HepG2 (cell line): ENCODE measurements at places on chromosomes 5 and 9. TPM values are rescaled to one million over a fixed set of nuclear protein-coding genes. Genes with fewer than 3 reads are reported as not detected.

The EIF4E1B gene
- not detected in 2 replicates for polyA plus RNA-seq

DNA sequence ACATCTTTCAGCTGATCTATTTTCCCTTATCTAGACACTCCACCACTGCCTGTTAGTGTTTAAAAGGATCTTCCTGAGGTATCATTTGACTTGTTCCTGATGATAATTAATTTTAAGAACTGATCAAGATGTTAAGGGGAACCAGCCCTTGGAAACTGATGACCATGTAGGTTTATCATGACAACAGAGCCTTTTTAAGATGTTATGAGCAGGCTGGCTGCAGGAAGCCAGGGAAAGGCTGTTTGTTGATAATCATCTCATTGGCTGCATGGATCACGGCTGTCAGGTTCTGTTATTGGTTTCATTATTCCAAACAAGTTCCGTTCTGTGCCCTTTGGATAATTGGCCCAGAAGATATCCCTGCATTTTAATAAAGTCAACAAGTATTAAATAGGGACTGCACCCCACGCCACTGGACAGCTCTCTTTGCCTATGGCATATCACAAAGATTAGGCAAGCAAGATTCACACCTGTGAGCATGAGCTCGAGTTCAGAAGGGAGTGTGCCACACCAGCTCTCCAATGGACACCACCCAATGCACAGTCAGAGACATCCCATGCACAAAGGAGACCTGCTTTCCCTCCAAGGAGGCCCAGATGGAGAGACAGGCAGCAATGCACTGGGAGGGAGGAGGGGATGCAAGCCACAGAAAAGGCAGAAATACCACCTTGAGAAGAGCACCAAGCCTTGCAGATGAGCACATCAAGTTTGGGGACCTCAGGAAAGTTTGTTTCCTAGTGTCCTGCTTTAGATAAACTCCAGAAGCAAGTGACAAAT lies 88.7 kb downstream of the SPOCK1 start:
- no peak overlapping the region for H3K4me3 ChIP-seq
- DNase-seq, result no peak
- H3K4me1 ChIP-seq, result no peaks in the 10 kb centered on the region
- no peaks in the 10 kb centered on the region for H3K36me3 ChIP-seq

GRCh38 chr9:89519366-89519805 lies 21.5 kb upstream of the SEMA4D start:
- no peaks in the 10 kb centered on the region for H3K36me3 ChIP-seq
- DNase-seq, result peak; percentile 26

DNA sequence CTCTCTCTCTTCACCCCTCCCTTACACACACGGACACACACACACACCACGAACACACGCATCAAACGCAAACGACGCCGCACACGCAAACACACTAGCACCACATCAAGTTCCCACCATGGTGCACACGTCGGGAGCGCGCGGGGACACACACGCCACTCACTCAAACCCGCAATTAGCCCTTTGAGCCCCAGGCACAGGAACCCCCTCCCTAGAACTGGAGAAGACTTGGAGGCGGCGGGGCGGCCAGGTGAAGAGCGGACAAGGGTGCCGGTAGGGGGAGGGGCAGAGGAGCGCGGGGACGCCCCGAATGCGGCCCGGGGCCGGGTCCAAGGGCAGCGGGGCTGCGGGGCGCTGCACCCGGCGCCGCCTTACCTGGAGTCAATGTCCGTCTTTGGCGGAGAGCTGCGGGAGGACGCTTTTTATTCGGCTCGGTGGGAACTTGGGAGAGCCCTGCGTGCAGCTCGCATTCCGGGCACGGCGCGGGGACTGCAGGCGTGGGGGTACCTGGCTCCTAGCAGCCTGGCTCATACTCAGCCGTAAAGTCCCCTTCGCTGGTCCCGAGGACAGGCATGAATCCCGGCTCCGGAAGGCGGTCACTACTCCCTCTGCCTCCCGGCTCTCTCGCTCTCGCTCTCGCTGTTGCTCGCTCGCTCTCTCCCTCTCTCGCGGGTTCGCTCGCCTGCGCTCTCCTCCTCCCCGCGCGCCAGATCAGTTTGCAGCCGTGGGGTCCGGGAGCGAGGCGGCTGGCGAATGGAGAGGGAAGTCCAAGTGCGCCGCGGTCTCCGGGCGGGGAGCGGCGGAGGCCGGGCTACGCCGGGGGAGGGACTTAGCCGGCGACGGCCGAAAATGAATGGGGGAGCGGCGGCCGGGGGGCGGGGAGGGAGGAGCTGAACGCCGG lies at the start of gene BRINP1:
BRINP1 (minus strand) TSS at position 755 of the 901 bp plus-strand sequence. CDS start 56,080 bp downstream, outside the sequence.
- H3K27me3 ChIP-seq, result no peaks in the 10 kb centered on the region
- no peak for DNase-seq
- H3K4me1 ChIP-seq, result no peaks in the 10 kb centered on the region

The CDX1 gene
- 0.05 TPM in 1 of 2 replicates, not detected in the other for polyA plus RNA-seq

GRCh38 chr5:61263561-61264272 lies 68.3 kb upstream of the ZSWIM6 start:
- H3K27ac ChIP-seq, result no peak overlapping the region
- no peak for DNase-seq

DNA sequence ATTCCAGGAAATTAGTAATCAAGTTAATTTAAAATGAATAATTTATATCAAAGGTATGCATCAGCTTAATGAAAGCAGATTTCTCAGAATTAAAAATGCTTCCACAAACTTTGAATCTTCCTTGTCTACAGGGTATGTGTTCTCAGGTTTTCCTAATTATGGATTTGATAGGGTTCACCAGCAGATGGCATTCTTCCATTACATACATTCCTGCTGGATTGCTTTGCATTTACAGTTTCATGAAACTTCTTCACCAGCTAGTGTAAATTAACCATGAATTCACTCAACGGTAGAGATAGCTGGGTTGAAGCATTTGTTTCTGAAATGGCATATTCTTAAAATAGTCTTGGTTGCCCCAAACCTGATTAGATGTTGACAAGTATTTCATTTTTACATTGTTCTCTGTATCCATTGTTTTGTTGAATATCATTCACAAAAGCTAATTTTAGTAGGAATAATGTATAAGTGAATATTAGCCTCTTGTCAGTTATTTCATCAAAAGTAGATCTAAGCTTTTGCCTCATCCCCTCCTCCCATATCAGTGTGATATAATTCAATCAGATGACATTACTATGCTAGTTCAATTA lies 68.7 kb upstream of the WDR41 start:
- no peak overlapping the region for H3K4me3 ChIP-seq
- no peaks in the 10 kb centered on the region for H3K36me3 ChIP-seq
- no peaks in the 10 kb centered on the region for H3K4me1 ChIP-seq

- no peak overlapping the region for H3K27ac ChIP-seq
- no peak for DNase-seq
- H3K36me3 ChIP-seq, result no peaks in the 10 kb centered on the region
- no peaks in the 10 kb centered on the region; the same call in 1 of the 2 replicates for H3K27me3 ChIP-seq
These were observed 1.4 kb upstream of the GABRB2 start for GRCh38 chr5:161547738-161548486.

The SLC27A6 gene
- polyA plus RNA-seq, result not detected in 2 replicates

DNA sequence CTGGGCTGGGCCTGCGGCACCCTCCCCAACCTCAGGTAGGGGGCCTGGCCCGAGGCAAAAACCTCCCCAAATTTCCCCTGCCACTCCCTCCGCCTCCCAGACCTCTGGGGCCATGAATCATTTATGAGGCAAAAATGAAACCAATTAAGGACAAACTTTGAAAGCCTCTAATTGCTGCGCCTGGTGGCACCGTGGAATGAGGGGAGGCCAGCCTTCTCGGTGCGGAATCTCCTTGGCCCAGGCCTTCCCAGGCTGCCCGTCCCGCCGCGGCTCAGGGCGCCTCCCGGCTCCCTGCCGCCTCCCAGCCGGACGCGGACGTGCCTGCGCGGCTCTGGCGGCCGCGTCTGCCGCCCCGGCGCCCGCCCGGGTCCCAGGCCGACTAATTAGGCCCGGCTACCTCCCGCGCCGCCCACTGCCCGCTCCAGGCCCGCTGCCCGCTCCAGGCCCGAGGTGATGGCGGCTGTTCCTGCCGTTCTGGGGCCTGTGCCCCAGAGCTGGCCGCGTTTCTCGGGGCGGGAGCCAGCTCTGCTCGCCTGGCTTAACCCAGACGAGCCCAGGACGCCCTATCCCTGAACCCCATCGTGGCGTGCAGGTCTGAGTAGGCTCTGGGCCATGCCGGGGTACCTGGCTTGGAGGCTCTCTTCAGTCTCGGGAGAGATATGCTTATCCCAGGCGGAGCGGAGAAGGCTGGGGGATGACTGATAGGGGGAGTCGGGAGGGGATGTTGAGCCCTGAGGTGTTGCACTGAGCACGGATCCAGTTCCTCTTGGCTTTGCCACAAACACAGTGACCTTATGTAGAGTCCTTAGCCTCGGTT lies 20.1 kb downstream of the CXXC5 start:
- H3K27ac ChIP-seq, result no peak overlapping the region
- H3K4me3 ChIP-seq, result no peak overlapping the region
- H3K4me1 ChIP-seq, result peaks cover 66% of the 10 kb centered on the region
- no peak for DNase-seq

DNA sequence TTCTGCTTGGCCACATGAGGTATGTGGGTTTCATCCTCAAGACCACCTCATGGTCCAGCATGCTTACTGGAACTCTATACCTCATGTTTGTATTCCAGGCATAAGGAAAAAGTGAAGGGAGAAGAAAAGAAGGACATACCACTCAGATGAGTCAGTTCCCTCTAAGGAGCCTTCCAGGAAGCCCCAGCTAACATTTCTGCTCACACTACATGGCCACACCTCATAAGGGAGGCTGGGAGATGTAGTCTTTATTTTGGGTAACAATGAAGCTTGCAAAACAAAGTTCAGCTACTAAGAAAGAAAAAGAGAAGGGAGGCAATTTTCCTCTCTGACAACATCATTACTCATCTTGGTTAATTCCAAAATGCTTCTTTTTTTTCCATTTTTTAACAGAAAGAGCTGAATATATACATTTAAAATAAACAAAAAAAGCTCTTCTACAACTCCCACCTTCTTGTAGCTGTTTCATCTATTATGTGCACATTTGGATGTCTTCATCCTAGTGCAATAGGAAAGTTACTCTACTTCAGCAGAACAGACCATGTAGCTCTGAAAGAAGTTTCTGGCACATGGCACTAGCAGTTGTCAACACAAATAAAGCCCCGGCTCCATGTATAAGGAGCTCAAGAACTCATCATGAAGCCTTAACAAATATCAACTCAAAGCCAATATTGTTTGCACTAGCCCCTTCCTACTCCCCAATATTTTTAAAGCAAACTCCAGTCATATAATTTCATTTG lies 123.6 kb upstream of the CCDC112 start:
- H3K27me3 ChIP-seq, result peaks cover 2% of the 10 kb centered on the region
- H3K36me3 ChIP-seq, result no peaks in the 10 kb centered on the region
- no peak overlapping the region for H3K4me3 ChIP-seq
- peaks cover 3% of the 10 kb centered on the region; the same call in 1 of the 2 replicates for H3K4me1 ChIP-seq
- no peak for DNase-seq
- no peak overlapping the region for H3K27ac ChIP-seq

GRCh38 chr5:107636555-107636954 lies 34.2 kb downstream of the EFNA5 start:
- DNase-seq, result no peak
- H3K27ac ChIP-seq, result no peak overlapping the region
- peaks cover 6% of the 10 kb centered on the region; the same call in 1 of the 3 replicates for H3K27me3 ChIP-seq

The ABLIM3 gene
- polyA plus RNA-seq, result 6.3 and 9.7 TPM in 2 replicates

- DNase-seq, result no peak
- no peak overlapping the region for H3K4me3 ChIP-seq
- no peaks in the 10 kb centered on the region for H3K36me3 ChIP-seq
- no peak overlapping the region for H3K27ac ChIP-seq
These were observed 32.3 kb downstream of the NRG2 start for GRCh38 chr5:140010798-140011197.

The GRM6 gene
- not detected in 2 replicates for polyA plus RNA-seq

The IPO11 gene
- 10.2 and 13.9 TPM in 2 replicates for polyA plus RNA-seq

The ANKRD18A gene
- polyA plus RNA-seq, result 7.6 and 7.7 TPM in 2 replicates

DNA sequence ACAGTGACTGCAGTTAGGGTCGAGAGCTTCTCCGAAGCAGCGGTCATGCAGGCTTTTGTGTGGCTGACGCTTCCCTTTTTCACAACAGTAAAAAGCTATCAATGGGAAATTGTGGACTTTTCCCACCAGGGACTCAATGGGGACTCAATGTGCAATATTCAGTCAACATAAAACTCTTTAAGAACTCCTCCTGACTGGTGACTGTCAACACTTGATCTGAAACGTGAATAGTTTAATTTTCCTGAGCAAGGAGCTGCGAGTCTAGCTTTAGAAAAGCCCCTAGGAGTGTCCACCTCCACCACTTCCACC lies 28.7 kb downstream of the EXOC3 start:
- peaks cover 32% of the 10 kb centered on the region for H3K4me1 ChIP-seq
- peaks cover 4% of the 10 kb centered on the region; the same call in 1 of the 3 replicates for H3K36me3 ChIP-seq
- H3K27ac ChIP-seq, result no peak overlapping the region
- peaks cover 20% of the 10 kb centered on the region for H3K27me3 ChIP-seq
- peak overlapping the region; percentile 52; the same call in 1 of the 2 replicates for H3K4me3 ChIP-seq

The OR13C4 gene
- polyA plus RNA-seq, result not detected in 2 replicates

DNA sequence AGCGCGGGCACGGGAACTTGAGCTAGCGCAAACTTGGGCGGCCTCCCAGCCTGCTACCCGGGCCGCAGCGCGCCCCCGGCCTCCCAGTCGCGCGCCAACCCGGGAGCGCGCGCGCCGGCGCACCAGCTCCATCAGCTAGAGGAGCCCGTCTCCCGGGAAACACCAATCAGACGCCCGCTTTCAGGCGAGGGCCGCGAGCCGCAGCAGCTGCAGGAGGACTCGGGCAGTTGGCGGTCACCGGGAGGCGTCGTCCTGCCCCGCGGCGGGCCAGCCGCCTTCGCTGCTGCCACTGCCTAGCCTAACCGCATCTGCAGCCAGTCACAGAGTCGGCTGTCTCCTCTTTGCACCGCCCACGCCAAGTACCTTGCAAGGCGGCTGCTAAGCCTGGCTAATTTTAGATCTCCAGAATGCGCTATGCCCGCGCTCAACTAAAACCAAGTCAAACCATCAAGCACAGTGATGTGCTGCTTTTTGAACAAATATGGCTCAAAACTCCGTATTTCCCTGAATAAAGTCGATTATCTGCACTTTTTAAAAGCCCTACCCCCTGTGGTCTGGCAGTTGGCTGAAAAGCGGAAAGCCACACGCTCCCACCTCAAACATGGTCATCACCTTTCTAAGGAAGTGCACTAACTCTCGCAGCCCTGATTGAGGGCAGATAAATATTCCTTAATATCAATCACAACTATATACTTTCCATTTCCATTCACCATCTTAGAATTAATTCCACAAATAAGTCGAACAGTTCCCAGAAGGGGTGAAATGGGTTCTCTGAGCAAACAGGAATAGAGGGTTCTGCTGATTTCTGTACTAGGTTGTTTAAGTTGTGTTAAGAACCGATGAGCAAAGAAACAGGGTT lies 221.8 kb downstream of the MEF2C start:
- no peaks in the 10 kb centered on the region for H3K4me1 ChIP-seq
- H3K27ac ChIP-seq, result no peak overlapping the region

GRCh38 chr5:133524666-133525065 lies 87.7 kb downstream of the FSTL4 start:
- no peak overlapping the region for H3K27ac ChIP-seq
- H3K27me3 ChIP-seq, result peaks cover 3% of the 10 kb centered on the region; the same call in 1 of the 3 replicates
- no peaks in the 10 kb centered on the region for H3K36me3 ChIP-seq
- no peak for DNase-seq
- H3K4me3 ChIP-seq, result no peak overlapping the region

The PCDHB8 gene
- polyA plus RNA-seq, result 0.26 and 0.33 TPM in 2 replicates

The NUP214 gene
- polyA plus RNA-seq, result 8.4 and 9.4 TPM in 2 replicates

DNA sequence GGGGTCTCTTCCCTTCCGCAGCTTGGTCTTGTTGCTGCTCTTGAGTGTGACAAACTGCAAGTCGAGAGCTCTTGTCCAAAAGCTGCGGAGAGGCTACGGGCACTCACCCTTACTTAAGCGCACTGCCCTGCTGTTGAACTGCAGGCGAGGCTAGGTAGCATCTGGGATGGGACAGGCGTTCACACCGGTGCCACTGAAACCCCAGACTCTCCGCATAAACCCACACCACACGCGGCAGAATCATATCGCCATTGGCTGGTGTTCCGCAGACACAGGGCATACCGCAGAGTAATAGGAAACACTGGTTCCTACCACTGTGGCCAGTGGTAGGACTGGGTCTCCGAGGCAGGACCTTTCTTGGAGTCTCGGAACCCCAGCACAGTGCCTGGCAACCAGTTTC lies 2.2 kb upstream of the NPR3 start:
- H3K27ac ChIP-seq, result no peak overlapping the region
- H3K27me3 ChIP-seq, result peaks cover 2% of the 10 kb centered on the region
- H3K4me3 ChIP-seq, result no peak overlapping the region
